ENCODE measurements at places on chromosomes 4 and X.

DNA sequence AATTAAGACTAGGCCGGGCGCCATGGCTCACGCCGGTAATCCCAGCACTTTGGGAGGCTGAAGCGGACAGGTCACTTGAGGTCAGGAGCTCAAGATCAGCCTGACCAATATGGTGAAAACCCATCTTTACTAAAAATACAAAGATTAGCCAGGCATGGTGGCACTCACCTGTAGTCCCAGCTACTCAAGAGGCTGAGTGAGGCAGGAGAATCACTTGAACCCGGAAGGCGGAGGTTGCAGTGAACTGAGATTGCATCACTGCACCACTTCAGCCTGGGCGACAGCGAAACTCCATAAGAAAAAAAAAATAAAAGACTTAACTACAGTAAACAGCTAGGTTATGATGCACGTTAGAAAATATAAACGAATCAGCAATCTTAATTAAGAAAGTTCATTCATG lies 216.0 kb upstream of the TEX13C start:
- no peak for DNase-seq

DNA sequence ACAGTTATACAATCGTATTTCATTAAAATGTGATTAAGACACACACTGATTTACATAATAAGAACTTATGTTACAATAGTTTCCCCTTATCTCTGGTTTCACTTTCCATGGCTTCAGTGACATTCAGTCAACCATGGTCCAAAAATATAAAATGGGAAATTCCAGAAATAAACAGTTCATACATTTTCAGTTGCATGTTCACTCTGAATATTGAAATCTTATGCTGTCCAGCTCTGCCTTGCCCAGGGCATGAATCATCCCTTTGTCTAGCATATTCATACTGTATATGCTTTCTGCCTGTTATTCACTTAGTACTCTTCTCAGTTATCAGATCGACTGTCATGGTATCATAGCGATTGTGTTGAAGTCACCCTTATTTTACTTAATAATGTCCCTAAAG lies 173.8 kb upstream of the DCAF12L2 start:
- DNase-seq: no peak

- DNase-seq: no peak
These were observed 67.7 kb upstream of the C4orf50 start for GRCh38 chr4:6085691-6086628.

DNA sequence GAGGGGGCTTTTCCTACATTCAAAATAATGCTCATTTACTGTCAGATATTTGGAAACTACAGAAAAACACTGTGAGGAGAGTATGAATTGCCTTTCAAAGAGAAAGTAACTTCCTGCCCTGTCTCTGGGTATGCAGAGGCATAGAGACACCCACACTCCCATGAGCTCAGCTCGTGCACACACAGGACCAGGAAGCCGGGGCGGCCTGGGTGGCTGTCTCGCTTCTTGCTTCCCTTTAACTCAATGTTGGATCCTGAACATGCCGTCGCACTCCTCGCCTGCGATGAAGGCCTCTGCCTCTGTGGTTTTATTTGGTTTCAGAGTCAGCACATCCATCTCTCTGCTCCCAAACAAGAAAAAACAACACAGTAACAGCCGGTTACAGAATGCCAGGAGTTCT lies 40.1 kb upstream of the GPR78 start:
- peak; percentile 27 for DNase-seq

GRCh38 chr4:113497154-113497884 lies 264.2 kb downstream of the CAMK2D start:
- no peak for DNase-seq

GRCh38 chr4:80136270-80136669 lies 61.0 kb upstream of the PRDM8 start:
- no peak for DNase-seq

Measured in suppressor macrophage treated with lipopolysaccharide for 1 hour (primary cell).